ENCODE measurements at places on chromosomes 5 and 9. TPM values are rescaled to one million over a fixed set of nuclear protein-coding genes. Genes with fewer than 3 reads are reported as not detected.

The AK8 gene
- 0.46 TPM for total RNA-seq

The CLIC3 gene
- total RNA-seq: 8.7 TPM

The PCDH1 gene
- 5.6 TPM for total RNA-seq

The SLC34A3 gene
- total RNA-seq: not detected

The CARTPT gene
- total RNA-seq: not detected

The SPATA31A3 gene
- not detected for total RNA-seq

The GFI1B gene
- total RNA-seq: not detected

The ZNF883 gene
- total RNA-seq: 1.6 TPM
